Stimulated activated CD4-positive, alpha-beta T cell treated with anti-CD3 and anti-CD28 coated beads, TNF-alpha, amount 100 ng/mL, for 1 hour (primary cell): ENCODE measurements at places on chromosomes 5 and 9.

- no peak for DNase-seq
Observed at GRCh38 chr9:137217276-137218211, 4.5 kb downstream of the RNF208 start.

GRCh38 chr5:170216257-170216864 is 16.4 kb upstream of the C5orf58 start:
- DNase-seq: no peak

DNA sequence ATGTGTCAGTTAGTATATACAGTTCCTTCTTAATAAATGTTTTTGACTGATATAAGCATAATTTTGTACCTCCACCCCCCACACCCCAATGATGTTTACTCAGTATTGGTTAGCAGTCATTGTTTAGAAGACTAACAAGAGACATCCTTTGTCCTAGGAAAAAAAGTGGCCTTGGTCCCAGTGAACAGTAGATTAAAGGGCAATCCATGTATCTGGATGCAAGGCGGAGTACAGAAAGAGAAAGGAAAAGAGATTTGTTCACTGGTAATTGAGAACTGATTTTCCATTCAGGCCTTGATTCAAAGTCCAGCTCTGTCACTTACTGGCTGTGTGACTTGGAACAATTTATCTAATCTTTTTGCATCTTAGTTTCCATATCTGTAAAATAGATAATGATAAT is 4.6 kb downstream of the RALGPS1 start:
- DNase-seq: no peak

GRCh38 chr5:170886210-170886894 is 24.5 kb downstream of the RANBP17 start:
- no peak for DNase-seq

DNA sequence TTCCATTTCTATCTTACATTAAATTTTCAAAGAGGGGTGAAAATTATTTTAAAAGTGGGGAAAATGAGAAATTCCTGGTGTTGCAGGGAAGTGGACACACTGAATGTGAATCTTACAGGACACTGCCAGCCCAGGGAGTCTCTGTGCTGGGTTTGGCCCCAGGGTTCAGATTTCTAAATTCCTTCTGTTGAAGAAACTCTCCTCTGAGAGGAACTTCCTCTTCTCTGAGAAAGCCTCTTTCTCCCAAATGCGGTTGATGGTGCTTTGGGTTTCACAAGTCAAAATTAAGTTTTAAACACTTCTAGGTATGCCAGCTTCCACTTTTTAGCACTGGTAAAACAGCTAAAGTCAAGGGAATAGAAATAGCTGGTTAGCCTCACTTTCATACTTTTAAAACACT is 317.9 kb upstream of the ITGA1 start:
- DNase-seq: no peak

DNA sequence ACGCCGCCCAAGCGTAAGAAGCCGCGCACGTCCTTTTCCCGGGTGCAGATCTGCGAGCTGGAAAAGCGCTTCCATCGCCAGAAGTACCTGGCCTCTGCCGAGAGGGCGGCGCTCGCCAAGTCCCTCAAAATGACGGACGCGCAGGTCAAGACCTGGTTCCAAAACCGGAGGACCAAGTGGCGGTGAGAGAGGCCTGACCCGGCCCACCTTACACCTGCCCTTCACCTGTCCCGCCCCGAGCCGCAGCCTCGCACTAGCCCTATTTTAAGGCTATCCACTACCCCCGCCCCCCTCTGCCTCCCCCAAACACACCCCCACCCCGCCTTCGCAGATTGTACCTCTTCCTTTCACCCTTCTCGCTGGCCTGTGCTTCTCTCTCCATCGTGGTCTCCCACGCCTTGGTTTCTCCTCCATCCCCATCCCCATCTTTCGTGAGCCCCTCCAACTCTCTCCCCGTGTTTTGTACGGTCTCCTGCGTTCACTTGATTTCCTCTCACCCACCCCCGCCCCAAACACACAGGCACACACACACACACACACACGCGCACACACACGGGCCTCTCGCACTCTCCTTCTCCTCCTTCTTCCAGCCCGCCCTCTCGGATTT is 1.3 kb downstream of the TLX3 start:
- DNase-seq: no peak

- DNase-seq: no peak
Observed at GRCh38 chr9:35322075-35322885, 160.5 kb downstream of the UNC13B start.

DNA sequence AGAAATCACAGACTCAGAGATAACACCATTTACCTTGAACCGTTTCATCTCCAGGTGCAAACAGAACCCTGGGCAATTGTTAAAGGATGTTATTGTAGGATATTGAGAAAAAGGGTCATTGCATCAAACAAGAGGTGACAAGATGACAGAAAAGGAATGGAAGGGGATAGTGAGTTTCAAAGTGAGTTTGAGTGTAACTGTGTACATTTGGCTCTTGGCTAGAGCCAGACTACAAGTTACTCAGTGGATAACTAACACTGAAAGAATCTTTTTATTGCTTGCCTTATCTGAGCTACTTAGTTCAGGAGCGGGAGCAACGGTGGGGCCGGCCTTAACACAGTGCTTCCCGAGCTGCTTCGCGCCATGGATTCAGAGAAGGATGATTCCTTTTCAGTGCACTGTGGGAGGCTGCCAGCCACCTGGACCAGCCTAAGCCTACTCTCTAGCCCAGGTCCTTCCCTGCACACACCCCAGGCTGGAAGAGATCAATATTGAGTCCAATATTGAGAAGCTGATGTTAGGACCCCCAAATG is 193.4 kb downstream of the ATPSCKMT start:
- no peak for DNase-seq

DNA sequence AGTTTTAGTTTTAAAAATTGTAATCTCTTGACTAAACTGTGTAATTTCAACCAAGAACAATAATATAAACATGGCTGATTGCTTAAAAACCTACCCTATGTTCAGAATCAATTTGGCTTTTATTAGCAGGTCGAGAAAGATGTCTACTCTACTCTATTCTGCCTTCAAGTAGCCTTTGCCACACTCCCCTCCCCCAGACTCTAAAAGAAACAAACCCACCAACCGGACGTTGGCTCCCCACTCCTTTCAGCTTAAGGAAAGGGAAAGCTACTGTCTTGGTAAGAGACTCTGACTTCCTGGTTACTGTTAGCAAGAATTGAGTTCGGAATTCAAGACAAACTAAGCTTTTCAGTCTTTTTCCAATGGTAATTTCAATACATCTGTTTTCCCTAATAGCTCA is 46.7 kb downstream of the TNFAIP8 start:
- no peak for DNase-seq

DNA sequence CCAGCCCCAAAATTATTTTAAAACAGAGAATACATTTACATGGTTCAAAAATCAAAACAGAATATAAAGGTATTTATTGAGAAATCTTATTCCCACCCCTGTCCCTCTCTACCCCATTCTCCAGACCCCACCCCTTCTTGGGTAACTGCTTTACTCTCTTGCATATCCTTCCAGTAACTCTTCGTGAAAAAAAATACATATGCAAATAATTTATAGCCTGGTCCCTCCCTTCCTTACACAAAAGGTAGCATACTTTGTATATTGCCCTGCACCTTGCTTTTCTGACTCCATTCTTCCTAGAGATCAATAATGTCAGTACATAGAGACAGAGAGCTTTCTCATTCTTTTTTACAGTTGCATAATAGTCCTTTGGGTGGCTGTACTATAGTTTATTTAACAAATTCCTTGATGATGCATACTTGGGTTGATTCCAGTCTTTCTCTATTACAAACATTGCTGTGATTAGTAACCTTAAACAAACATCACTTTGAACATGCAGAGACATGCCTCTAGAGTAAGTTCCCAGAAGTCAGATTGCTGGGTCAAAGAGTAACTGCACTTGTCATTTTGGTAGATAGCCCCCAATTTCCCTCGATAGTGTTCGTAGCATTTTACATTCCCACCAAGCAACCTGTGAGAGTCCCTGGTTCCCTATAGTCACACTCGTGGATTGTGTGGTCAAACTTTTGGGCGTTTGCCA is 47.9 kb downstream of the STOM start:
- no peak for DNase-seq

- no peak for DNase-seq
Observed at GRCh38 chr9:70010015-70010414, 33.6 kb upstream of the MAMDC2 start.

- no peak for DNase-seq
Observed at GRCh38 chr5:93307557-93307956, 273.5 kb downstream of the NR2F1-AS1 start.

DNA sequence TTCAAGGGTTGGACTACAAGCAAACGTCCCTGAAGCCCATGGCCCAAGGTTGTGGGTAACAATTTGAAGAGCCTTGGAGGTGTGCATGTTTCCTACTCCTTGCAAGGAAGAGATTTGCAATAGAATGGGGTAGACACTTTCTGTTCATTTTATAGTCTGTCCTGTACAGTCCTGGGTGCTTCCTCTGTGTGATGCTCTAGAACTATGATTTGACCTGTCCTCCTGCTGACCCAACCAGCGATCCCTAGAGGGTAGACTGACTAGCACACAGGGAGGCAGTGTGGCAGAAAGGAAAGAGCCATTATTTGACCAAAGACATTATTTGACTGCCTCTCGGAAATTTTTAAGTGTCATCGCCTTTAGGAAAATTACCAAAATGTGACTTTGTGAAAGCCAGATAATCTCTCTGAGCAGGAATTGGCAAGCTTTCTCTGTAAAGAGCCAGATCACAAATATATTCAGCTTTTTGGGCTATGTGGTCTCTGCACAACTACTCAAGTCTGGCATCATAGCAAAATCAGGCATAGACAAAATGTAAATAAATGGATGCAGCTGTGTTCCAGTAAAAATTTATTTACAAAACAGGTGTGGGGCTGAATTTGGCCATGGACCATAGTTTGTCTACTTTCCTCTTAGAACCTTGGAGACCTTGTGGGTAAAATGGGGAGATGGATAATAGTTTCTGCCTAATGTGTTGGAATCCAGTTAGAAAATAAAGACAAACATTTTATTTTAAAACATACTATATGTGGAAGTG is 106.8 kb downstream of the DMRT2 start:
- no peak for DNase-seq

DNA sequence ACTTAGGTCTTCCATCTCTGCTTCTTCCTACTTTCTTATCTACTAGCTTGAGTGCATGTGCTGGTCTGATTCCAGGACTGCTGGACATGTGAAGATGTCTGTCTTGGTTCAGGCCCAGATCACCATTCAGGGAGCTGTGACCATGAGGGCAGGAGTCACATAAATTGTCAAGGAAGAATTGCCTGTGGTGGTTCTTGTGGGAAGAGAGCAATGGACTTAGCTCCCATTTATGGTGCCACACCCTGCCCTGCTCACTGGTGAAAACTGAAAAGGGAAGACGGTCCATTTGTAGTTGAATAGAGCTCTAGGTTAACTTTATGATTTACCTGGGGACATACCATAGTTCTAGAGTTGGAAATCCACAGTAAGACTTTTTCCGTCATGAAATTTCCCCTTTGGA is 244.3 kb upstream of the ZNF608 start:
- no peak for DNase-seq

DNA sequence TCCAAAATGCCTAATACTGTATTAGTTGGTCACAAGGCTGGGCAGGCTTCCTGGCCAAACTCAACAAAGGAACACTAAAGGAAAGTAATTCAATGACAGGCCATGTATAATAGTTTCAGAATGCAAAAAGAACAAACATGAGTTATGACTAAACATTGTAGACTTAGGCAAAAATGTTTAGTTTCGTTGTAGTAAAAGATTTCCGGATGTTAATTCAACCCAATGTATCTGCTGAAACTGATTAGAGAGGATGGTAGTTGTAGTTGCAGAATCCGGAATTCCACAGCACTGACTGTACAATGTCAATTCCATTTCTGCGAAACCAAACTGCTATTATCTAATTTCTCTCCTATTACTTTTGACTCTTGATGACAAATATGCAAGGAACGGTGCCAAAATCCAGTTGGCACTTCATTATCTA is 117.9 kb upstream of the FST start:
- DNase-seq: no peak

DNA sequence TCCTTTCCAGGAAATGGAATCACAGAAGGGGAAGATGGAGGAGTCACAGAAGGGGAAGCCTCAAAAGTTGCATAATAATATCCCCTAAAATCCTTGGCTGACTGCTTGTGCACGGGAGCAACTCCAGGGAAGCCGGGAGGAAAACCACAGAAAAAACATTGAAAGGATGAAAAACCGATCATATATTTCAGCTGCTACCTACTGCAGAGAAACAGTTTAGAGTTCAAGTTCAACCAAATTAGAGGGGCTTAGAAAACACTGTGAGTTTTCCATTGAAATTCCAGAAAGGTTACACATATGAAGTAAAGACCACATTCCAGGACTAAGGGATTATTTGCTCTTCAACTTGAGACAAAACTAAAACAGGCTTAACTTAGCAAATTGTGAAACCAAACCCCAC is 37.6 kb upstream of the MTAP start:
- DNase-seq: no peak

- DNase-seq: no peak
Observed at GRCh38 chr9:89012294-89013042, 21.2 kb downstream of the S1PR3 start.

DNA sequence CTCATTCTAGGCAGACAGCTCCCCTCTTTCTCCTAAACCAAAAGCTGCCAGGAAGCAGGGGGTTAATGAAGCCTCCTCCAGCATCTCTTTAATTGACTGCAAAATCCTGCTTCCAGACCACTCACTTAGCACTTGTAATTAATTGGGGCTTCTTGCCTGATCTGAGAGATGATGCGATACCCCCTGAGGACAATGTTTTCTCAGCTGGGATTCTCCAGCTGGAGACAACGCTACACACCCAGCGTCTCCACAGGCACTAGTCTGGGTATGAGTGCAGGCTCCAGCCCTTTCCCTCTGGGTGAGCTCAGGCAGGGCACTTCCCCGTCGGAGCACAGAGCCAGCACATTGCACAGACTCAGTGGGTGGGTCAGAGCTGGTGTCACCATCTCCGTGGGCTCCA is 16.1 kb downstream of the CPLX2 start:
- DNase-seq: no peak

DNA sequence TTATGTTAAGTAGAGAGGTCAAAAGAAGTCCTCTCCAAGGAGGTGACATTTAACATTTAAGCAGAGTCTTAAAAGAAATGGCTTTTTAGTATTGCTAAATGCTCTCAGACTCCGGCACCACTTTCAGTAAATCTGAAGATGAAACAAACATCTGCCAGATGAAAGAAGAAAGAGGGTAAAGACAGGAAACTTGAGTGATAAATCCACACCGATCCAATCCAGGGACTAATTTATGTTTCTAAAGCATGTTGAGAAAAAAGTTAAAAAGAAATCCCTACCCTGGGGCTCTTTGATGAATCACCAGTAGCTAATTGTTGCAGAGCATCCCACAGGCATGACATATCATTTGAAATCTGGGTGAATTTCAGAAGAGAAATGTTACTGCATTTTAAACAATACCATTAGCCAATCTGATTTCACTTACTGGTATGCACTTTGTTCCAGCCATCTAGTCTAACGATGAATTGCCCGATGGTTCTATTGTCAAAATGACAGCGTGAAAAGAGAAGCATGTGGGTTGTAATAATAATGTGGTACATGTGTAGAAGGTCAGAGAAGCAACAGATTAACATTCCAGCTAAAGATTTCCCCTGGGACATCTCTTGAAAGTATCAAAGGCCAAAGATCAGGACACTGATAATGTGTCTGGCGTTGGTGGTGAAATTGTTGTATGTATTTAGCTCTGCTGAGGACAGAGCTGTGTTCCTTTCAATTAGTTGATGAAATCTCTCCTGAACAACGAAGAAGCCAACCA is 485.7 kb downstream of the CSNK1G3 start:
- no peak for DNase-seq
